ENCODE measurements at places on chromosomes 6 and 20. TPM values are rescaled to one million over a fixed set of nuclear protein-coding genes. Genes with fewer than 3 reads are reported as not detected.

Gene SOX18
- 17.6 TPM for total RNA-seq

Gene HMGCLL1
- 7.4 TPM for total RNA-seq

Gene MAP1LC3A
- 23.8 TPM for total RNA-seq

Gene SYCP2L
- total RNA-seq, result 1.5 TPM

Gene TREM1
- 1.7 TPM for total RNA-seq

Gene GPLD1
- 1.3 TPM for total RNA-seq

Gene EFCAB8
- 2.3 TPM for total RNA-seq

Data from tongue (tissue), 3 donors.